ENCODE measurements at places on chromosomes 5 and 9.

- DNase-seq: no peak
Measured at GRCh38 chr9:8436786-8437185, 637.2 kb upstream of the DMAC1 start.

GRCh38 chr9:113997610-113998009 is 80.5 kb downstream of the AMBP start:
- DNase-seq: no peak

GRCh38 chr9:21078702-21079101 is 960 bp upstream of the IFNB1 start:
- DNase-seq: no peak

GRCh38 chr9:126116351-126117157 is 210.1 kb upstream of the MVB12B start:
- DNase-seq: no peak

DNA sequence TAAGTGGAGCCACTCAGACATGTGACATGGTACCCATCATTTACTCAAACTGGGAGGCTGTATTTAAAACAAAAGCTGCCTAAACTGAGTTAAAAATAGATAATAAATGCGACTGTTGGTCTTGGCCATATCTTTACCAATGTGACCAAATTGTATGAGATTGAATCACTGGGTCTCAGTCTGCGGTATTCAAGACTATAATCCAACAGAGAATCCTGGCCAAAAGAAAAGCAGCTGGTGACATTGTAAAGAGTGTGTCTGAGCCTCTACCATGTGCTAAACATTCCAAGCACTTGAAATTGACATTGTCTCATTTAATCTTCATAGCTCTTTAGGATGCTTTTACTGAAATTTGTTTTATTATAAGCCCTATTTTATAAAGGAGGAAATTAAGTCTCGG is 282.6 kb downstream of the ZNF608 start:
- DNase-seq: no peak

- no peak for DNase-seq
Measured at GRCh38 chr9:108544866-108545265, 310.9 kb downstream of the ACTL7B start.

DNA sequence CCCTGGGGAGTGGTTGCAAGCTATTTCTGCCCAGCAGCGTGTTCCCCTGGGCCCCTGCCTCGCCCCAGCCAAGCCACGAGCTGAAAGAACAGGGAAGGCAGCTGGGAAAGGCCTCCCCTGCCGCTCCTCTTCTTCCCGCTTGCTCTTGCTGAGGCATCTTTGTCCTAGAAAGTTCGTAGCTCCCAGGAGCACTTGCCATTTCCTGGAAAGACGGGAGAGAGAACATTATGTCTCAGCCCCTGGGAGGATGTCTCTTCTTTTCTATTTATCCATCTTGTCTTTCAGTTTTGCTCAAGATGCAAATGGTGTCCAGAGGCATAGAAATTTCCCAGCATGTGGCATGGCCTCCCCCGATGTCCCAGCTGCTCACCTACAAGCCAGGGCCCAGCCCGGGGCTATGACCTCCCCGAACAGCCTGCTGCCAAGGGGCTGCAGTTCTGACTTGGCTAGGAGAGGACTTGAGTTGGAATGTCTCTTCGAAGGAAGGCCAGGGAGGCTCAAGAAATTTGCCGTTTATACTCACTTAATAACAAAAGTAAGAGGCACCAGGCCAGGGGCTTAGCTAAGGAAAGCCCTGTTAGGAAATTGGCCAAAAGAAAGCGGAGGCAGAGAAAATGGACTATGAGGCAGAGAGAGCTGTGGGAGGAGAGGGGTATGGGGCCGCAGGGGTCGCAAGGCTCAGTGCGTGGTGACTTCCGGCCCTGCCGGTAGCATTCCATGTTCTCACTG is 87.3 kb downstream of the LIFR start:
- no peak for DNase-seq

DNA sequence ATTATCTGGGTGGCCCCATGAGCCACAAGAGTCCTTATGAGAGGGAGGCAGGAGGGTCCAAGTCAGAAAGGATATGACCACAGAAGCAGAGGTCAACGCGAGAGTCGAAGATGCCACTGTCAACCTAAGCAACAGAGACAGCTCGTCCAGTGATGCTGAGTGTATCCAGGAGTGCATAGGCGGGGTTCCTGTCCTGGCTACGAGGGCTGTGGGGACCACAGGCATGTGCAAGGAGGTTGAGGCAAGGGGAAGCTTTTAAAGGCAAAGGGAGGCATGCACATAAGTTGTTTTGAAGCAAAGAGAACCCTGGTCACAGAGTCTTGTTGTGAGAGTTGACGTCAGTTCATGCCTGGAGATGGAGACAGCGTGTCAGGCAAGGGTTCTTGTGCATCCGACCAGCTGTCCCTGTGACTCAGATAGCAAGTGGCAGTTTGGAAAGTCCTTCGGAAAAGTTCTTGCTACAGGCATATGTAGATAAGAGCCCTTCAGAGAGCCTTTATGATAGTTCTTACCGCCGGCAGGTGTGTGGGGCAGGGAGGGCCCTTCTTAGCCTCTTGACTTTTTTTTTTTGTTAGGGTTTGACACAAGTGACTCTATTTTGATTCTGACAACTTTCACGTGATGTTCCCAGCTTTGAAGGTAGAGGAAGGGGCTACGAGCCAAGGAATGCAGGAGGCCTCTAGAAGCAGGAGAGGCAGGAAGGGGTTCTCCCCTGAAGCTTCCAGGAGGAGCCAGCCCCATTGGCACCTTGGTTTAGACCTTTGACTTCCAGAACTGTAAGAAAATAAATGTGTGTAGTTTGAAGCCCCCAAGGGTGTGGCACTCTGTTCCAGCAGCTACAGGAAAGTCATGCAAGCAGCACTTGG is 66.0 kb upstream of the FCN1 start:
- no peak for DNase-seq

DNA sequence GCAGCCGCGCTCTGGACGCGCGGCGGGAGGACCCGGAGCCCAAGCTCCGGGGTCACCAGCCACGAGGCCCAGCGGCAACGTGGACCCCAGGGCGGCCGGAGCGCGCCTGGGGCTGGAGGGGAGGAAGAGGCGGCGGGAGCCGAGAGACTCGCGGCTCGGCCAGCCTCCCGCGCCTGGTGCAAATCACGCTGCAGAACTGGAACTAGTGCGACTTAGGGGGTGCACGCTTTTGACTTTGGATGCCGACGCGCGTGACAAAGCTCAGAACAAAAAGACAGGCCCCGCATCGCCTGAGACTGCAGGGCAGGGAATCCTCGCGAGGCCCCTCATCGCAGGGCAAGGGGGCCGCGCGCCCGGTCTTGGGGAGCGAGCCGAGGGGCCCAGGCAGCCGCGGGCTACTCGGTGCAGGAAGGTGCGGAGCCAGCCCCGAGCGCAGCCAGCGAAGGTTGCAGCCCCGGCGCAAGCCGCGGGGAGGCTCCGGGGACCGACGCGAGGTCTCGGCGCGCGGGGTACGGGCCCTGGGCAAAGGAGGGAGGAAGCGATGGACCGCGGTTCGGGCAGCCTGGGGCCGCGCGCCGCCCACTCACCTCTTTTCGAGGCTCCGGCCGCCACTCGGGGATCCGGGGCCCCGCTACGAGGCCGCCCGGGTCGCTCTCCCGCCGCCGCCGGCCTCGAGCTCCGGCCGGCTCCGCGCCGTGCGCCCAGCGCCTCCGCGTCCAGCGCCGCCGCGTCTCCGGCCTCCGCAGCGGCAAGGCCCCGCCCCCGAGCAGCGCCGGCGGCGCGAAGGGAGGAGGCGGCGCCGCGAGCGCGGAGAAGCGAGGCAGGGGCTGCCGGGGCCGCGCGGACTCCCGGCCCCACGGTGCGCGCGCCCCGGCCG is at the start of gene GOLM1:
Gene GOLM1, minus strand, starts transcription at position 735 of the 877 bp plus-strand sequence. CDS start 20,238 bp downstream, outside the sequence.
- DNase-seq: no peak

- no peak for DNase-seq
Measured at GRCh38 chr5:177132136-177133095, 1.2 kb upstream of the NSD1 start.

GRCh38 chr9:123316053-123316718 is 39.8 kb upstream of the CRB2 start:
- DNase-seq: no peak

- DNase-seq: no peak
Measured at GRCh38 chr9:100057624-100058023, 41.2 kb downstream of the ERP44 start.

- no peak for DNase-seq
Measured at GRCh38 chr5:125461641-125462072, 715.2 kb upstream of the ZNF608 start.

DNA sequence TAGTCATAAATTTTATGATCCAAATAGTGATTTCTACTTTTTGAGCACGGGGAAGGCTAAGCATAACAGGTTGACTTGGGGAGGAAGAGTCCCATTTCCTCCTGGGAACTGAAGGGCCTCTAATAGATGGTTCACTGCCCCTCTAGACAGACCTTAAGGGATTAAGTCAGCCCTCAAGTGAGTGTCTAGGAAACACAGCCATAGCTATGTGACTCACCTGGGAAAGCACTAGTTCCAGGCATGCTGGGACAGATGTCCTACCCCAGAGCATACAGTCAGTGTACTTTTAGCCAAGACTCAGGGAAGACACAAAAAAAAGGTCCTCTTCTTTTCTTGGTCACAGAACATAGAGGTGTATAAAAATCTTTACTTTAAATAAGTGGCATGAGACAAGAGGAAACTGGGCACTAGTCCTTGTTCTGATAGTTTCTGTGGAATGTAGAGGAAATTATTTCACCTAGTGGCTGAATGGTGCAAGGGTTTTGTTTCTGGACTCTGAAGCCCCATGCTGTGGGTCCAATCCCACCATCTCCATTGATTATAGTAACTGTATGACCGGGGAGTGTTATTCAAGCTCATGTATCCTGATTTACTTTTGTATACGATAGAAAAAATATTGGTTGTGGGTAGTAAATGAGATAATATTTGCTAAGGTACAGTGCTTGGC is 86.0 kb downstream of the NREP start:
- no peak for DNase-seq

DNA sequence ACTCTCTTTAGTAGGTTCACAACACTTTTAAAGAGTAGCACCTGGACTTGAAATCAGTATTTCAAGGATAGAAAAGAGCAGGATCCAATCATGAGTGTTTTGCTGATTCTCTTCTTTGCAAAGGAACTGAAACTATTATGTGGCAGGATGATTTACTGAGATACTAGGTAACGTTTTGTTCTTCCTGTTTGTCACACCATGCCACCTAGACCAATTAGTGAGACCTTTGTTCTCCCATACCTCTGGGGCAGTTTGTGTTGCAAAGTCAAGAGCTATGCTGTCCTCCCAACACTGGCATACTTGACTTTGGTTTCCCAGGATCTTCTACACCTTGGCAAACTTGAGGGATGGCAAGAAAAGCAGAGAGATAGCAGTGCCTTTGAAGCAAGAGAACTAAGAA is 43.4 kb downstream of the PPP1R2B start:
- no peak for DNase-seq

- no peak for DNase-seq
Measured at GRCh38 chr5:112316006-112316405, 103.1 kb downstream of the EPB41L4A start.

DNA sequence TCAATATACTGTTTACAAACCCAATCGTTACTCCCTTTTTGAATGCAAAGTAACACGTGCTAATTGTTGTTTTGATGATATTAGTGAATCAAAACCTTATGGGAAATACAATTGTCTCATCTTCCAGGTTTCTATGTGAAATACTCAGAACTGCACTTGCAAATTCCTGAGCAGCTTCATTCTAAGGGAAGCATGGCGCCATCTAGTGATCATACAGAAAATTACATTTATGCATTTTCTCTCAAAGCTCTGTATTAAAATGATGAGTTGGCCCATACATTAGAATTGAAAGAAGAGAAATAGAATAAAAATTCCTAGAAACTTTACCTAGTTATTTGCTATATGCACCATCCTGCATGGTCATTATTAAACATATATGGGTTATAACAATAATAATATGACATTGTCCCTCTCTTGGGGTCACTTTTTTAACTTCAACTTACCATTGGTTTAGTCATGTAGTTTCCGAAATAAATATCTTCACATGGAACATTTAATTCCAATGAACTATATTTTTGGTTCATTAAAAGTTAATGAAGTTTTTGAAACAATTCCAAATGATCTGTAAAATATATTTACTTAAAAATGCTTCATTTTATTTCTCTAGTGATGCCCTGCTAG is 220.0 kb downstream of the PDE4D start:
- DNase-seq: no peak

- DNase-seq: no peak
Measured at GRCh38 chr5:12399868-12400267, 495.6 kb upstream of the CTNND2 start.

GRCh38 chr5:93409691-93410090 is 171.3 kb downstream of the NR2F1-AS1 start:
- no peak for DNase-seq

DNA sequence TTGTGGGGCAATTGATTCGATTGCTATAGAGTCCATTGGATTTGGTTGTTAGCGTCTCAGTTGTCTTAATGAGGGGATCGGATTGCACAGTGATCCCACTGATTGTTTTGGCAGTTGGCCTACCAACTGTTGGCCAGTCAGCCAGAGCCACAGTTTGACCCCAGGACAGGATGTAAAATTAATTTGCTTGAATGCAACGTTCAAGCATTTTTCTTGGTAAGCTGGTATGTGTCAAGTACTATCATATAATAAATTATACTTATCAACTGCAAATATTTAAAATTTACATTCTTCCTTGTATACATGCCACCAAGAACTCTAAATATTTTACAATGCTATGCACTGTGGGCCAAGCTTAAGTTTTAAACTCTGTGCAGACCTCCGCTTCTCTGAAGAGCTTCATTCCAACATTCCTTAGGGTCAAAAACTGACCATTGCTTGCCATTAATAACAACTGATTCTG is 80.4 kb upstream of the OSMR start:
- DNase-seq: no peak

DNA sequence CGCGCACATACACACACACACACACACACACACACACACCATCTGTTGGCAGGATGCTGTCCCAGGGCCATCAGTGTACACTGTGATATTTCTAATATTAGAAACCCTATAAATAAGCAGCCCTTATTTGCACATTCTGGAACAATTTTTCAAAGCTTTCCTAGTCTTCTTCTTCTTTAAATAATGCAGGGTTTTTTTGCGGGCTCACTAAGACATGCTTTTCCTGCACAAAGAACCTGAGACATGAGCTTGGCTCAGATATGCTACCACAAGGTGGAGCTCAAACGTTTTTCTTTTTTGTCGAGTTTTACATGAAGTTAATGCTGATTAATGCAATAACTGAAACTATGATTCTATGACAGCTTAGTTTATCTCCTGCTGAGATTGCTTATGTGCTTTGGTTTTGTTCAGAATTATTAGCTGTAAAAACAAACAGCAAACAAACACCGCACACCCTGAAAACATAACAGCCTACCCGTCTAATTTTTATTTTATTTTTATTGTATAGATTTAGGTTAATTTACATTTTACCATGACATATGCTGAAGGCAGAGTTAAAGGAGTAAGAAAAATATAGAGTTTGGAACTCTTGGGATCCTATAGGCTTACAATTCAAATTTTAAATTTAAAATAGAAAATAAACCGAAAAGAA is 95.8 kb downstream of the ALDH1A1 start:
- DNase-seq: no peak

DNA sequence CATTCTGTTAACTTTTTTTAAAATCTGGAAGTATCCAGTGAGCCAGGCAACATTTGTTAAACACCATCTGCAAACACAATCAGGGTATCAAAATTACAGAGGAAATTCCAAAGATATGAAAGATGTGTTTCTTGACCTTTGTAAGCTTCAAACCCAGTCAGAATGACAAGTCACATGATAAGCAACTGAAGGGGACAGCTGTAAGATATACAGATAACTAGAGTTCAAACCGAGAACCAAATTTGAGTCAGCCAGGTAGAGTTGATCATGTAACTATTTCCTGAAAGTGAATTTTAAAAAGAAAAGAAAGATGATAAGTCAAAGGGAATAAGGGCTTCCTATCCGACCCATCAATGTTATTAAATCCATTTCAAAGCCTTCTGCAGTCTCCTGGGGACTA is 196.2 kb downstream of the DEPDC1B start:
- no peak for DNase-seq
